ENCODE measurements at places on chromosomes 2 and 18.

DNA sequence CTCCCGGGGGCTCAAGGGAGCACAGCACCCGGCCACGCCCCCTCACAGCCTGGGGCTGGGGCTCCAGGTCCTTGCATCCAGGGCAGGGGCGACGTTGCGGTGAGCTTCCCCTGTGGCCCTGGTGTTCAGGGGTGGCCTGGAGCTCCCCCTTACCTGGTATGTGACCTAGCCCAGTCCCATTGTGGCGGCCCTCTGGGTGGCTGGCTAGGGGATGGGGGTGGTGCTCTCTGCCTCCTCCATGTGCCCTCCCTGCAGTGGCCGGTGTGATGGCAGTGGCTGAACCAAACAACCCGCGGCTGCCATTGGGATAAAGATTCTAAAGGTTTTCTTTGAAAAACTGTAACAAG, 288.3 kb downstream of the RDH14 start:
- no peak for DNase-seq

DNA sequence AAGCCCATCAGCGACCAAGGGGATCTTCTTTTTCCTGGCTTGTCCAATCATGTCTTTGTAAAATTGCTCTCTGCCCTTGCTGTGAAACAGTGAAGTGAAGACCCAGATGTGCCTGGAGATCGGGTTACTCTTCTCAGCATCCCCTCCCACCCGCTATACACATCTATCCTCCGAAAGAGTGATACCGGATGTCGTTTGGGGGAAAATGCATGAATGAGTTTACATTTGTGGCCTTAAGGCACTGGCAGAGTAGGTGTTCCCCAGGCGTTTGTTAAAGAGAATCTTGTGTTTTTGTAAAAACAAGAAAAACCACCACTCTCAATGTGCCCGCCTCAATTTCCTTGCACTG, 528.3 kb downstream of the CMPK2 start:
- no peak for DNase-seq

DNA sequence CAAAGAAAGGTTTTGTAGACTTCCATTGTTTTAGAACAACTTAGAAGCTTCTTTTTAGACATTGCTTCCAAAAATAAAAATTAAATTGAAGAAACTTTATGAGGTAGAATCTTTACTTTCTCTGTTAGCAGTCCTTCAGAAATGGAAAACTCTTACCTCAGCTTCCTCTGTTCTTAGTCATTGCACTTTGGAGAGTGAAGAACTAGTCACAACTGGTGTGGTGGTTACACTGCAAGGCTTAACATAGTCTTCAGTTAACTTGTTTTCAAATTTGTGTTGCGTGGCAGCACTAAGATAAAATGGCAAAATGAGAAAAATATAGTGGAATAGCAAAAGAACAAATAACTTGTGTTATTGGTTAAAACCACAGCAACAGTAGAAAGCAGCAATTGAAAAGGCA, 332.6 kb downstream of the KIAA1328 start:
- no peak for DNase-seq

DNA sequence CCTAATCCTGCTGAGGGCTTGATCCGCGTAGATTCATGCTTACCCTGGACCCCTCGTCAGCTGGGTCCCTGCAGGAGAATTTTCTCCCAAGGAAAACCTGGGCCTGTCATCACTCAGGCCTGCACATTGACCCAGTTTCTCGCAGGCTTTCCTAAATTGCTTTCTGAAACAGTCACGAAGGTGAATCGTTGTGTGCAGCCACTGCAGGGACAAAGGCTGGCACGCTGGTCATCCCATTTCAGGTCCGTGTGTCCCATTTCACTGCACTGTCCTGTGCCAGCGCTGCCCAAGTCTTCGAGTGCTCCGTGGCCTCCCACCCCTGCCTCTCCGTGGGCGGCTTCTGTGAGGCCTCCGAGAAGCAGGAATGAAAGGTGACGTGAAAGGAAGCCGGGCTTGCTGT, 62.8 kb upstream of the YWHAQ start:
- DNase-seq = no peak

DNA sequence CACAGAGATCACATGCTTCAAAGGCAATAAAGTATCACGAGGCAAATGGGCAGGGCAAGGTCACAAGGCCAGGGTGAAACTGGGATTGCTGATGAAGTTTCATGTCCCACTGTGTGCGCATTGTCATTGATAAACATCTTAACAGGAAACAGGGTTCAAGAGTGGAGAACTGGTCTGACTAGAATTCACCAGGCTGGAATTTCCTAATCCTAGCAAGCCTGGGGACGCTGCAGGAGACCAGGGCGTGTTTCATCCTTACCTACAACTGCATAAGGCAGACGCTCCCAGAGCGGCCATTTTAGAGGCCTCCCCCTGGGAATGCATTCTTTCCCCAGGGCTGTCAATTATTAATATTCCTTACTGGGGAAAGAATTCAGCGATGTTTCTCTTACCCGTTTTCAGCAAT, 33.2 kb downstream of the PTPN4 start:
- DNase-seq = no peak

- peak; percentile 66 for DNase-seq
Measured at GRCh38 chr18:23662309-23663263, at the start of gene ANKRD29. Gene ANKRD29, minus strand, starts transcription at chr18:23662911. Its CDS starts 181 bp downstream, at chr18:23662730.

- DNase-seq = no peak
Measured at GRCh38 chr2:175872721-175873120, 129.3 kb downstream of the LNPK start.

- no peak for DNase-seq
Measured at GRCh38 chr2:169066897-169067296, 2.5 kb upstream of the DHRS9 start.

DNA sequence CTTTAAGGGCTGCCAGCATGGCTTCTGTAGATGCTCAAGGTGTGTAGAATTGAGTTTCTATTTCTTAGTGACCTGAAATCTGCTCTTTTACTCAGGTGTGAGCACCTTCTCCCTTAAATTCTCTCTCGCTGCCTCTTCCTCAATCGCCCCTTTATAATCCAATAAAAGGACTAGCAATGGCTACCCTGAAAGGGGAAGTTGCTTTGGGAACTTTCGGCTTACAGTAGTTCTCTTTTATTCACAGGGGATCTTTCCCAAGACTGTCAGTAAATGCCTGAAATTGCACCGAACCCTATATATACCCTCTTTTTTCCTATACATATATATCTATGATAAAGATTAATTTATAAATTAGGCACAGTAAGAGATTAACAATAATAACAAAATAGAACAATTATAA, 121.8 kb downstream of the ACTR3 start:
- DNase-seq = no peak

DNA sequence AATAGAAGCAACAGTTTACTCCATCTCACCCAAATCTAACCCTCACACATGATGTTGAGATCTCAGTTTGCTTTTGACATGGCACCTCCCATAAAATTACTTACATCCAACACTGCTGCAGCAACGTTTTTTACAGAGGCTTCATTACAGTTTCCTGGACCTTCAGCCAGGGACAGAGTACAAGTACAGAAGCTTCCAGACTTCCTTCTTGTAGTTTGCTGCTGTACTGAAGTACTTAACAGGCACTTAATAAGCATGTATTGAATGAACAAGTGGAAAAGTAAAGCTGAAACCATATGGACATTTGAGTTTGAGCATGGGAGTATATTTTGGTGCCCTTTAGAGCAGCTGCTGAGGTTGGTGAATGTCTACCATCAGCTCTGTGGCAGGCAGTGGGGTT, 514.2 kb downstream of the PTPRM start:
- no peak for DNase-seq

DNA sequence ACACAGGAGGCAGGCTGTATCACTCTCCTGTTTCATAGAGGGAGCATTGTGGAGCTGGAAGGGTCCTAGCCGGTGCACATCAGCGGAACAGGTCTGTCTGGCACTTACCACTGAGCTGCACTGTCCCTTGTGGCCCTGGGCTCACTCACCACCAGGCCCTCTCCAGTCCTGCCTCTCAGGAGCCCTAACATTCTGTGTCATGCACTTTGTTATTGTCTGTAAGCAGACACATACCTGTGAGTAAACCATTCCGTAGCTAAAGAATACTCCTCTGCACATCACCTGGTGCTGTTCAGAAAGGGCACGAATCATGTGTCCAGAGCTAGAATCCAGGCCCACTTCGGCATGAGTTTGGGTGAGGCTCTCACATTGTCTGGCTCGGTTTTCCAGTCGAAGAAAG, 93.6 kb downstream of the CRIM1 start:
- no peak for DNase-seq

DNA sequence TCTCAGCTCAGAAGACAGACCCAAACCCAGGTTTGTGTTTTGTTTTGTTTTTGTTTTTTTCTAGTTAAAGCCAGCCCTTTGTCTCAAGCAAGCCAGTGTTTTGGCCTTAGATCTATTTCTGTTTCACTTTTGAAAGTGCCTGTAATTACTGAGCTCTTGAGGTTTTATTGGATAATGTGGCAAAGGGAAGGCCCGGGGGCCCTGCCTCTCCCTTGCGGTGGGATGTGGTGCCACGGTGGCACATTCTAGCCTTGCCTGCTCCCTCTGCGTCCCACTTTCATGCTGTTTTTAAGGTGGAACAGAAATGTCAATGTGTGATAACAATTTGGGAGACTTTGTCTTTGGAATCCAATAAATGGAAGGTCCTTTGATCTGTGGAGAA, 2.5 kb downstream of the HPCAL1 start:
- DNase-seq = no peak

- DNase-seq = no peak
Measured at GRCh38 chr2:99422599-99422998, 67.2 kb downstream of the REV1 start.

GRCh38 chr2:236569573-236569973, at the start of gene ACKR3:
Gene ACKR3, plus strand, starts transcription at chr2:236569825. Its CDS starts 10,641 bp downstream, at chr2:236580466.
- DNase-seq = peak; percentile 31

GRCh38 chr18:10354241-10354811, 100.1 kb upstream of the APCDD1 start:
- no peak for DNase-seq

- DNase-seq = no peak
Measured at GRCh38 chr2:167293172-167293781, 405.0 kb downstream of the XIRP2 start.

GRCh38 chr2:3779496-3780049, 76.2 kb downstream of the DCDC2C start:
- DNase-seq = no peak

DNA sequence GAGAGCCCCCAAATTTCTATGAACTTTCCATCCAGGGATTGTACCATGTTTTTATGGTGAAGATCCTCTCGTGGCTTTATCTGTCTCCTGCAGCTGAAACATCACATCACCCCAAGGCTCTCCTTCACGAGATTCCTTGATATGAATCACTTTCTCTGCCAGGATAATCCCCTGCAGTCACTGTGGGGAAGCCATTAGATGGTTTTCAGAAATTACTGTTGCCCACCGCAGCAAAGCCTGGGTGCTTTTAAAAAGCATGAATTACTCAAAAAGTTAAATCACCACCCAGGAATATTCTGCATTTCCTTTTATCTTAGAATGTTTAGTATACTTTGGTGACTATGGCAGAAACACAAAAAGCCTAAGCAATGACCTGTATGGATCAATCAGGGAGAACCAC, 428.4 kb upstream of the SLC14A2 start:
- DNase-seq = no peak

- no peak for DNase-seq
Measured at GRCh38 chr2:234795272-234795920, 156.4 kb upstream of the SH3BP4 start.

DNA sequence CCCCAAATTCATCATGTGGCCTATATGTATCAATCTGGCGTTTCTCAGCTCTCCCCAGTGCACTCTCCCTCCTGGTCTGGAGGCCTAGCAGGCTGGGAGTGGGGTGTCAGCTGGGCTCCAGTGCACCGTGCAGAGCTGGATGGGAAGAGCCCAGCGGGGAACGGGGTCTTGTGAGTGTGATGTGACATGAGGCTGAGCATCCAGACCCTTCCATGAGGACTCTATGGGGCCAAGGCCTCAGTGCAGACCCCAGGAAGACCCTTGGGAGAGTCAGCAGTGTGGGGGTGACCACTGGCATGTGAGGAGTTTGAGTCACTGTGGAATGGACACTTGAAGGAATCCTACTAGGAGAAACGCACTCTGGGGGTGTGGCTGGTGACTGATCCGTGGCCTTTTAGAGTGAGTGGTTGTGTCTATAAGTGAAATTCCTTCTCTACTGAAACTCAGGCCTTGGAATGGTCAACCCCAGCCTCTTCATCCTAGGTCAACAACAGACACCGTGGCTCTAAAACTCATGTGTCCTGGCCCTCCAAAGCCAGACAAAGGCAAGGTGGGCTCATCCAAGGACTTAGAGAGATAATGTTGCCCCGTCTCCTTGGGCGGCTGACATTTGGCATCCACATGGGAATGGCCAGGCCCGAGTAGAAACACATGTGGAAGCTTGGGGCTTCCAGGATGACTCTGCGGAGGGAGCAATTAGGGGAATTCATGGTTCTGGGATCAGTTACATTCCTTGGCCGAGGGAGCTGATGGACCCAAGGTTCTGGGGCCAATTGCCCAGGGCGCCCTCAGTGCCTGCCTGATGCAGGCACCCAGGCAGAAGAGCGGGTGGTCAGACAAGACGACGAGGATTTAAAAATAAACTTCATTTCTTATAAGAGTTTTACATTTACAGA, 156.0 kb upstream of the TWIST2 start:
- no peak for DNase-seq
